ENCODE measurements at places on chromosomes 5 and 9.

GRCh38 chr9:94911211-94911610 is 184.7 kb downstream of the AOPEP start:
- no peak for DNase-seq

DNA sequence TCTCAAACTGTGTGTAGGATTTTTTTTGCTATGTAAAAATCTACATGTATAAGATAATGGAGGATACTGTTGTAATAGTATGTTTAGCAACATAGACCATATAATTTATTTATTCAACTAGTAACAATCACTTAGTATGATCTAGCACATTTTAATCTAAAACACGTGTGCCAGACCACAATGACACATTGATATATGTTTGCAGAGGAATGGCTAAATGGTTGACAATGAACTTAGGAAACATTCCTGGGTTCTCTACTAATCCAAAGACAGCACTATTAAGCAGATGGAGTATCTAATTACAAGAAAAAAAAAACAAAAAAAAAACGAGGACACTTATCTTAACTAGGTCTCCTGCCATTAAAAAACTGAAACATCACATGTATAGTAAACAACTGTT is 261.7 kb upstream of the PAPPA start:
- DNase-seq: no peak

GRCh38 chr5:134127376-134127861 is 12.9 kb downstream of the TCF7 start:
- DNase-seq: no peak

- DNase-seq: peak; percentile 14
Measured at GRCh38 chr5:41722359-41722950, 147.8 kb downstream of the OXCT1 start.

Measured in WTC11 (cell line).